MG63 (cell line): ENCODE measurements at places on chromosomes 11 and 22. TPM values are rescaled to one million over a fixed set of nuclear protein-coding genes. Genes with fewer than 3 reads are reported as not detected.

The PIH1D2 gene
- total RNA-seq: 4.9 and 14.6 TPM in 2 replicates

The KRTAP5-11 gene
- not detected in 2 replicates for total RNA-seq

- peak; percentile 65 for DNase-seq
Observed at GRCh38 chr11:107732689-107733051, 20.8 kb upstream of the SLN start.

DNA sequence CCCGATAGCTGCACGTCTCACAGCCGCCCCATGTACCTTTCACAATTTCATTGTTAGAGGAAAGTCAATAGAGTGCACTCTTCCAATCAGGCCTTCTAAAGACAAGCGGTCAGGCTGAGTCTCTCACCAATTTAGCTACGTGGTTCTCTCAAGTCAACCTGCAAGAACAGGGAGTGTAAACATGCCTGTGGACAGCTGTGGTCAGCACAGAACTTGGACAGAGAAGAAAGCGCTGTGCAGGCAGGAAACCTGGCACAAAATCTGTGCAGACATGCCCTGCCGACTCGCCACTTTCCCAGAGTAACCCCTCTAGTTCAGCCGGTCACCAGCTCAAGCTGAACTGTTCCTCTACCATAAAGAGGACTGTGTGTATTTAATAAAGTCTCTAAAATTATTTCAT lies 39.5 kb downstream of the CHKA start:
- DNase-seq: no peak

- peak; percentile 64 for DNase-seq
Observed at GRCh38 chr11:107017433-107018218, 650 bp downstream of the GUCY1A2 start.

GRCh38 chr11:34214961-34215805 lies 109.8 kb downstream of the NAT10 start:
- DNase-seq: peak; percentile 89

DNA sequence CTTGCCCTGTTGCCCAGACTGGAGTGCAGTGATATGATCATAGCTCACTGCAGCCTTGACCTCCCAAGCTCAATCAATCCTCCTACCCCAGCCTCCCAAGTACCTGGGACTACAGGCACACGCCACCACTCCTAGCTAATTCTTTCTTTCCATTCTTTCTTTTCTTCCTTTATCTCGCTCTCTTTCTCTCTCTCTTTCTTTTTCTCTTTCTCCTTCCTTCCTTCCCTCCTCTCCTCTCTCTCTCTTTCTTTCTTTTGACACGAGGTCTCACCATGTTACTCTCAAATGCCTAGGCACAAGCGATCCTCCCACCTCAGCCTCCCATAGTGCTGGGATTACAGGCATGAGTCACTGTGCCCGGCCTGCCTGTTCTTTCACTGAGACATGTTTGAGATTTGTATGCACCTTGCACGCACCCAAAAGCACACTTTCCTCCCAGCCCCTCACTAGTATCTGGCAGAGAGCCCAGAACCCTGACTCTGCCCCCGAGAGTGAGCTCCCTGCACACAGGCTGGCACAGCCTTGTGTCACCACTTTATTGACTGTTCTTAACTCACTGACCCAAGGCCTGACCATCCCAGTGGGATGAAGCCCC lies 56.8 kb downstream of the CD6 start:
- DNase-seq: peak; percentile 9

DNA sequence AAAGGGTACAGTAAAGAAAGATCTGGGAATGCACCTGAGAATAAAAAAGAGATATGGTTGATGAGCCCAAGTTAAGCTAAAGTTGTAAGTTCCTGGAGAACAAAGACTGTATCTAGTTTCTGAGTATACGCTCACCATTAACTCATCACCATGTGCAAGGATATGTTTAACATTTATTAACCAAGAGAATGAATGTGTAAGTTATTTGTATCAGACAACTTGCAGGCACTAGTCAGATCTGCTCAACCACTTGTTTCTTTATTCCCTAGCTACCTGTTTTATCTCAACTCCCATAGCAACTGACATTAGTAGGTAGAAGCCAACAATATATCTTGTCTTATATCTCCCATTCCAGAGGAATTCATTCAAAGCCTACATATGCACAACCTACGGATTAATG lies 74.9 kb upstream of the KCNA4 start:
- DNase-seq: no peak

DNA sequence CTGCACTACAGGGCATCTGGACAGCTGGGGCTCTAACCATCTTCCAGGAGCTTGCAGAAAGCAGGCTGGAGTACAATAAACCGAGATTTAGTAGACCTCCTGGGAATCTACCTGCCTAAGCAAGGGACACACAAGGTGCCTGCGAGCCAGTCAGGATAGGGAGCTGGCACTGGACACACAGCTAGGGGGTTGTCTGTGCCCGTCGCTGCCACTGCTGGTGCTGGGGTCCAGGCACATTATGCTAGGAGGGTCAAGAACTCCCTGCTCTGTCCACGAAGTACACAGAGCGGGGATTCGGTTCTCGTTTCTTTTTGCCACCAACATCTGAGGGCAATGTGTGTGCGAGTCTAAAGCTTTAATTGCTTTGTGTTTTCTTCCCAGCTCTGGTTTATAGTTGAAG lies 4.2 kb downstream of the RIC8A start:
- no peak for DNase-seq

DNA sequence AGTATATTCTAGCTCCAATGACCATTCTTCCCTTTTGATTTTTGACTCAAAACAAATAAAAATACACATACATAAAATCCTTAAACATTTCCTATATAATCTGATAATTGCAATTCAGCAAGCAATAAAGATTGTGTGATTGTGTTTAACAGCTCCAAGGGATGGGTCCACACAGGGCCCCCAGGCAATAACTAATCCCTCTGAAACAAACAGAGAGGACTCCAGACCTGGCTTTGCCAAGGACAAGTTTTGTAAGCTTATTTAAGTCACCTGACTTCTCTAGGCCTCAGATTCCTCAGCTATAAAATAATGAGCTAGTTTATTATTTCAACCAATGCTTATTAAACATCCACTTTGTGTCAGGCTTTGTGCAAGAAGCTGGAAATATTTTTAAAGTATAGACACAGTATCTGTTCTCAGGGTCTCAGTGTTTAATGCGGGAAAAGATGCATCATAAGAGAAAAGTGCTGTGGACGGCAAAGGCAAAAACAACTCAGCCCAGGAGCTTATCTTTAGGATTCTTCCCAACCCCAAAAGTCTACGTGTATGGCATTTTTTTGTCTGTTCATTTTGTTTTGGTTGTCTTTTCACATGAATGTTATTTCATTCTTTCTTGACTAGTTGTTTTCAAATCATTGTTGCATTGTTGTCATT lies 20.1 kb downstream of the FZD4 start:
- no peak for DNase-seq
